GM23338 (cell line): ENCODE measurements at places on chromosomes 12 and 14. TPM values are rescaled to one million over a fixed set of nuclear protein-coding genes. Genes with fewer than 3 reads are reported as not detected.

Gene BCL2L2
- 3.5 and 3.6 TPM in 2 replicates for polyA plus RNA-seq

Gene TMCC3
- 1.4 and 1.6 TPM in 2 replicates for polyA plus RNA-seq

Gene TBPL2
- not detected in 2 replicates for polyA plus RNA-seq

Gene RCOR1
- polyA plus RNA-seq, result 7.6 and 8.7 TPM in 2 replicates

Gene C14orf132
- polyA plus RNA-seq, result 12.7 and 13.8 TPM in 2 replicates

Gene CGRRF1
- polyA plus RNA-seq, result 23.0 and 28.3 TPM in 2 replicates

Gene ADAMTS20
- 1.5 and 2.0 TPM in 2 replicates for polyA plus RNA-seq

Gene ZC2HC1C
- polyA plus RNA-seq, result 2.8 and 3.7 TPM in 2 replicates

Gene WNT5B
- polyA plus RNA-seq, result 0.87 and 1.4 TPM in 2 replicates

Gene TTC5
- 9.3 and 11.9 TPM in 2 replicates for polyA plus RNA-seq

Gene EP400
- 24.5 and 26.3 TPM in 2 replicates for polyA plus RNA-seq

Gene FAM90A1
- 0.19 TPM in 1 of 2 replicates, not detected in the other for polyA plus RNA-seq

Gene CDCA4
- 32.6 and 37.1 TPM in 2 replicates for polyA plus RNA-seq

Gene PLBD1
- 10.2 and 11.1 TPM in 2 replicates for polyA plus RNA-seq

Gene TTLL5
- polyA plus RNA-seq, result 24.5 and 33.5 TPM in 2 replicates

Gene MYH6
- polyA plus RNA-seq, result 0.10 and 2.1 TPM in 2 replicates

Gene OTX2
- 13.6 and 16.5 TPM in 2 replicates for polyA plus RNA-seq

Gene CMAS
- 115 and 118 TPM in 2 replicates for polyA plus RNA-seq

Gene ZNF385A
- 19.6 and 21.7 TPM in 2 replicates for polyA plus RNA-seq

Gene SSPN
- polyA plus RNA-seq, result 2.3 and 2.8 TPM in 2 replicates

Gene TSPAN19
- 0.44 and 0.45 TPM in 2 replicates for polyA plus RNA-seq

Gene KIF5A
- 9.1 and 11.1 TPM in 2 replicates for polyA plus RNA-seq

Gene AICDA
- 0.31 TPM in 1 of 2 replicates, not detected in the other for polyA plus RNA-seq

Gene BATF
- not detected in 2 replicates for polyA plus RNA-seq

Gene MMP14
- polyA plus RNA-seq, result 6.5 and 7.0 TPM in 2 replicates

Gene RHOJ
- not detected in 2 replicates for polyA plus RNA-seq

Gene PLXNC1
- polyA plus RNA-seq, result 1.4 and 1.9 TPM in 2 replicates

Gene ALDH1L2
- 3.4 and 5.8 TPM in 2 replicates for polyA plus RNA-seq

Gene GPR84
- polyA plus RNA-seq, result not detected in 2 replicates

Gene ARF3
- polyA plus RNA-seq, result 53.9 and 57.0 TPM in 2 replicates

Gene PPP1R12A
- 124 and 146 TPM in 2 replicates for polyA plus RNA-seq

Gene MYBPC1
- polyA plus RNA-seq, result 0.18 TPM in 1 of 2 replicates, not detected in the other

Gene WNT1
- not detected in 2 replicates for polyA plus RNA-seq

Gene NID2
- 2.7 and 4.3 TPM in 2 replicates for polyA plus RNA-seq
